ENCODE measurements at places on chromosomes 7 and 10.

DNA sequence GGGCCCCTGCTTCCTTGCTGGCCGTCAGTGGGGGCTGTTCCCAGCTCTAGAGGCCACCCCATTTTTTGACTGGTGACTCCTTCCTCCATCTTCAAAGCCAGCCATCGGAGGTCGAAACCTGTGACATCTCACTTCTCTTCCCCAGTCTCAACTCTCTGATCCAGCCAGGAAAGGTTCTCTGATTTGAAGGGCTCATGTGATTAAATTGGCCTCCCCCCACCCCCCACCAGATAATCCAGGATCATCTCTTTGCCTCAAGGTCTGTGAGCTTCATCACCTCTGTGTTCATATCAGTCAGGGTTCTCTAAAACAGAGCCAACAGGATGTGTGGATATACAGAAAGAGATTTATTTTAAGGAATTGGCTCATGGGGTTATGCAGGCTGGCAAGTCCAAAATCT lies 5.6 kb upstream of the RAMP3 start:
- no peak for DNase-seq

- DNase-seq = no peak
These were observed 56.7 kb downstream of the ANKRD7 start for GRCh38 chr7:118281196-118281595.

DNA sequence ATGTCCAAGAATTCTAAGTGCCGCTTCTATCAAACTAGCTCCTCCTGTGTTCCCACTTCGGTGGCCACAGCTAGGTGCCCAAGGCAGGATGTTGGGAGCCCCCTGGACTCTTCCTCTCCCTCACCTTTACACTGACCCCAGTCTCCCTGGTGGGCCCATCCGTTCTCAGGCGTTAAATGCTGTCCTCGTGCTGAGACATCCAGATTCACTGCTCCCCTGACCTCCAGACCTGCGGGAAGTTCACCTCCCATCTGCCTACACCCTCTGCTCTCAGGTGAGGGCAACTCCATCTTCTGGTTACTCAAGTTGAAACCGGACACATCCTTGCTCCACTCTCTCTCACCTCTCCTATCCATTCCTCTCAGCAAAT lies 114.3 kb downstream of the ARHGAP22 start:
- no peak for DNase-seq

DNA sequence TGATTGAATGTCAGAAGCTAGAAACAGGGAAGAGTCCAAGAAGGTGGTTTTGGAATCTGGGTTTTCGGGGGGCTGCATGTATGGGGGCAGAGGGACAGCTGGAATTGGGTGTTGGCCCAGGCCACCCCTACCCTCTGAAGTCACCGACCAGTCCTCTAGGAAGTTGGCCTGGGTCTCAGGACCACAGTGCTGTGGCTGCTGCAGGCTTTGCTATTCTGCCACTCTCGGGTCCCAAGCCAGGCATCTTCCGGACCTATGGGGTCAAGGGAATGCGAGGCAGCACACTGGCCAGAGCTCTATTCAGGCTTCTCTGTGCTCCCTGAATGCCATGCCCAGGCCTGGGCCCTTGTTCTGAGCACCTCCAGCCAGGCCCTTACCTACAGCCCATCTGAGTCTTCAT lies 13.2 kb downstream of the FGF8 start:
- DNase-seq = no peak

- DNase-seq = no peak
These were observed 12.8 kb downstream of the LBX1 start for GRCh38 chr10:101216207-101217043.

GRCh38 chr7:89584896-89585295 lies 569.4 kb upstream of the STEAP1 start:
- no peak for DNase-seq
